ENCODE measurements at places on chromosomes 11 and 22. TPM values are rescaled to one million over a fixed set of nuclear protein-coding genes. Genes with fewer than 3 reads are reported as not detected.

LGALS1 gene
- total RNA-seq, result 4.8 TPM

GRCh38 chr11:83449338-83449913 lies 163.3 kb upstream of the CCDC90B start:
- H3K4me3 ChIP-seq, result no peak overlapping the region
- H3K4me1 ChIP-seq, result no peaks in the 10 kb centered on the region
- no peak overlapping the region for H3K27ac ChIP-seq
- H3K27me3 ChIP-seq, result no peaks in the 10 kb centered on the region
- H3K36me3 ChIP-seq, result no peaks in the 10 kb centered on the region

DNA sequence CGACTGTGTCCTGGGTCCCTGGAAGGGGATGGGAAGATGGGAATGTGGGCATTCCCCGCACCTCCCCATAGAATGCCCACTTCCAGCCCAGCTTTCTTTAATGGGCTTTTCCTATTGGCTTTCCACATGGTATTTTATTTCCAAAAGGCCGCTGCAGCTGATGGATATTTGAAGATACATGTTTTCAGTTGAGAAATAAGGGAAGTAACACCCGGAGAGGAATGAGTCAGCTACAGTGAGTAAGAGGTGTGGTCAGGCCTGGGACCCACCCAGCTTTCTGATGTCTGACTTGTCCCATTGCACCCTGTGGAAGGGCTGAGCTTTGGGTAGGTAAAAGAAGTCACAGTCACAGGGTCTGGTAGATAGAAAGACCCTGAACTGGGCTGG lies 476.9 kb downstream of the MIAT start:
- no peaks in the 10 kb centered on the region for H3K36me3 ChIP-seq
- H3K27ac ChIP-seq, result no peak overlapping the region
- H3K4me3 ChIP-seq, result no peak overlapping the region
- no peak for DNase-seq
- H3K4me1 ChIP-seq, result peaks cover 34% of the 10 kb centered on the region

DNA sequence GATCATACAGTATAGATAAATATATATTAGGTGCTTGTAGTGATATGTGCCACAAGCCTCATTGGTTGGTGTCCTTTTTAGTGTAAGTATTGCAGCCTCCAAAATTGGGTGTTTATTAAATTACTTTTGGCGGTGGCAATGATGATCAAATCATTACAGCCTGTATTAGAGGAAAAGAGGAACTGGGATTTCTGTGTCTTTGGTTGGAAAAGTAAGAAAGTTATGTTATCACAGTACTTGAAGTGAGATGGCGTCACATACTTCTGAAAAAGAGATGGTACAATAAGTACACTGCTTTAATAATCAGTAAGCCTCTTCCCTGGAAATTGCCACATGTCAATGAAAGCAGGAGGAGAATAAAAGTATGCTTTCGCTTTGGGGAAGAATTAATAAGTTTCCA lies 523 bp upstream of the MPZL3 start:
- peak overlapping the region; percentile 65 for H3K4me3 ChIP-seq
- peaks cover 6% of the 10 kb centered on the region for H3K4me1 ChIP-seq
- H3K36me3 ChIP-seq, result peaks cover 4% of the 10 kb centered on the region
- H3K27ac ChIP-seq, result peak overlapping the region; percentile 98
- no peak for DNase-seq
- no peaks in the 10 kb centered on the region for H3K27me3 ChIP-seq

DNA sequence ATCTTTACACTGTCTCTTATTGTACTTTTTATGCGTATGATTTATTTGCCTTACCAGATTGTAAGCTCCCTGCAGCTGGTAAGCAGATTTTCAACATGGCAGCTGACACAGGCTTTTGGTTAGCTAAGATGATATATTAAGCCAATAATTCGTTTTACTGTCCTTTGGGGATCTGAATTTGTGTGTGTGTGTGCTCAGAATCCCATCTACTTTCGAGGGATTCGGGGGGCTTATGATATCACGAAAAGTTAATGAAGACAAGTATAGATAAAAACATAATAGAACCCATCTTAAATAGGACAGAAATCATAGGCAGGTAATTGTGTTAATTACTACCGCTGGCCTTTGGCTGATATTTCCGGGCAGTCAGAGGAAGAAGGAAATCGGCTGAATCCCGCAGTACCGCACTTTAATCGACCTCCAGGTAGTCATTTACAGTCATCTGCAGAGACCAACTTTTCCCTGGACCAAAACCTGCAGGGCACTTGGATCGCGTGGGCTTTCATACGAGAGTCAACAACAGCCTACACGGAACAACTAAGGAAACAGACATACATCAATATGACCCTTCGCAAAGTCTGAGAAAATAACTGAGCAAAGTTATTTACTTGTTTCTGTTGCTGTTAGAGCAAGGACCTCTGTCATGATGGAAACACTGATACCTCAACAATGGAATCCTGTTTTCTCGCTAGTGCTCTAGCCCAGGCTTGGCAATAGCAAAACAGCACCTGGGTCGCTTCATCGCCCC lies 802 bp downstream of the KBTBD3 start:
- H3K27ac ChIP-seq, result peak overlapping the region; percentile 94
- peaks cover 19% of the 10 kb centered on the region for H3K4me1 ChIP-seq
- DNase-seq, result no peak
- 0 out of 2 replicates have a peak, but pooled peaks cover 2% of the 10 kb centered on the region for H3K36me3 ChIP-seq
- peak overlapping the region; percentile 99 for H3K4me3 ChIP-seq
- H3K27me3 ChIP-seq, result no peaks in the 10 kb centered on the region

DNA sequence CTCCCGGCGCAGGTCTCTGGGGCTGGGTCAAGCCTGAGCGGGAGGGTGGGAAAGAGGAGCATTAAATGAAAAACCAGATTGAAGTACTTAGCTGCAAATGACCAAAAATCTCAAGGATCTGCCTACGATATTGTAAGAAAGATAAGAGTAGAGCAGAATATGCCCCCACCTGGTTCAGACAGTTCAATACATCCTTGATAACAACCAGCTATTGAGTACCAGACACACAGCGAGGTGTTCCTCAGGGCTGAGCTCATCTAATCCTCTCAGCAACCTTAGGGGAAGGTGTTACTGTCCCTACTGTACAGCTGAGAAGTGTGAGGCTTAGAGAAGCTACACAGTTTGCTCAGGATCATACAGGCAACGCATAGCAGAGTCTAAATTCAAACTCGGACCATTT lies 27.4 kb upstream of the HMGXB4 start:
- DNase-seq, result no peak
- H3K4me3 ChIP-seq, result no peak overlapping the region
- no peaks in the 10 kb centered on the region for H3K4me1 ChIP-seq
- H3K27ac ChIP-seq, result no peak overlapping the region

GRCh38 chr11:33936725-33937604 lies 45.1 kb upstream of the LMO2 start:
- no peaks in the 10 kb centered on the region for H3K4me1 ChIP-seq
- no peaks in the 10 kb centered on the region for H3K36me3 ChIP-seq
- DNase-seq, result peak; percentile 8
- H3K27ac ChIP-seq, result no peak overlapping the region

MS4A6A gene
- not detected for total RNA-seq

DNA sequence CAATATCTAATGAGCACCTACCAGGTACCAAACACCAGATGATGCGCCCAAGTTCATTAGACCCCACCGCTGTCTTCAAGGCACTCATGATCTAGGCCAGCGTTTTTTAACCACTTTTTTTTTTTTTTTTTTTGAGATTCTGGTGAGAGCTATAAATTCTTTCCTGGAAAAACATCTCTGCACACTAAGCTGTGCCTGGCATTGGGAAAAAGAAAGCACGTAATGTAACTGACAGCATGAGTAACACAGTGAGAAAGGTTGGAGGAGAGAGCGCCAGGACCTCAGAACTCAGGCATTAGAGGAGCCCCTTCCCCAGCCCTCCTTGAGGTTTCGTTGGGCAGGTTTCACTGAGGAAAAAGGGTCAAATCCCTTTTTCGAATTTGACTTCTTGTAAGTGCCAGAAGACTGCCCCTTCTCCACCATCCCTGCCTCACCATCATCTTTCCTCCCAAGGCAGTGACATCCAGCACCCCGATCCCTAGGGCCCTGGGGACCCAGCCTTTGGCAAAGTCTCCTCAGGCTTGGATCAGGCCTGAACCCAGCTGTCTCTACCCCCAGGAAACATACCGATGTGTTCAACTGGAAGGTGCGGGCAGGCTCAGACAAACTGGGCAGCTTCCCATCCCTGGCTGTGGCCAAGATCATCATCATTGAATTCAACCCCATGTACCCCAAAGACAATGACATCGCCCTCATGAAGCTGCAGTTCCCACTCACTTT lies 26.1 kb upstream of the SMIM35 start:
- DNase-seq, result no peak
- no peaks in the 10 kb centered on the region for H3K4me1 ChIP-seq
- H3K27me3 ChIP-seq, result no peaks in the 10 kb centered on the region
- no peak overlapping the region for H3K4me3 ChIP-seq
- no peak overlapping the region for H3K27ac ChIP-seq

LPXN gene
- total RNA-seq, result 2.1 TPM

MS4A8 gene
- total RNA-seq, result not detected

DNA sequence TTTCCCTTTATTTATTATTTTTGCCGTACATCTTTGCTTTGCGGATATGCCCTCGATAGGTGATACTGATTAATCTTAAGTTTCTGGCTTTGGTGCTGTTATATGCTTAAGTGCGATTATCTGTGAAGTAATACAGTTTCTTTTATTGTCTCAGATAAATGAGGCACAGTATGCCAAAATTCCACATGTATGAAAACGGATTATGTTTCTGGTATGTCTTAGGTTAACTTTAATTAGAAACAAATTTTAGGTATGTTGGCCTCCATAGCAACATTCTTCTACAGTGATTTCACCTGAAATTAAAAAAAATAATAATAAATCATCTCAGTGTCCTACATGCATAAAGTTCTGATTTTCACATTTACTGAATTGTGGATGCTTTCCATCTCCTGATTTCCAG lies 119.2 kb downstream of the ARHGAP42 start:
- no peak for DNase-seq
- no peaks in the 10 kb centered on the region for H3K36me3 ChIP-seq
- H3K4me1 ChIP-seq, result peaks cover 19% of the 10 kb centered on the region
- H3K27me3 ChIP-seq, result no peaks in the 10 kb centered on the region
- H3K4me3 ChIP-seq, result no peak overlapping the region
- H3K27ac ChIP-seq, result no peak overlapping the region
